Stimulated activated CD4-positive, alpha-beta T cell treated with anti-CD3 and anti-CD28 coated beads, Interleukin-1b, Interleukin-23, amount 100 ng/mL, for 48 hours (primary cell): ENCODE measurements at places on chromosomes 4 and X.

- no peak for DNase-seq
These were observed 29.6 kb downstream of the ATP11C start for GRCh38 chrX:139903210-139903609.

GRCh38 chr4:148704291-148704690 lies 262.1 kb upstream of the NR3C2 start:
- DNase-seq, result no peak

GRCh38 chrX:49157194-49157593 lies 5.4 kb upstream of the MAGIX start:
- no peak for DNase-seq

GRCh38 chr4:105148356-105148755 lies 1.7 kb downstream of the TET2 start:
- DNase-seq, result no peak

GRCh38 chrX:112840382-112841113 lies at the start of gene AMOT:
Gene AMOT, minus strand, starts transcription at chrX:112840831. Its CDS starts 17,705 bp downstream, at chrX:112823126.
- DNase-seq, result peak; percentile 20

GRCh38 chr4:172155838-172156345 lies 342.7 kb downstream of the GALNTL6 start:
- no peak for DNase-seq

DNA sequence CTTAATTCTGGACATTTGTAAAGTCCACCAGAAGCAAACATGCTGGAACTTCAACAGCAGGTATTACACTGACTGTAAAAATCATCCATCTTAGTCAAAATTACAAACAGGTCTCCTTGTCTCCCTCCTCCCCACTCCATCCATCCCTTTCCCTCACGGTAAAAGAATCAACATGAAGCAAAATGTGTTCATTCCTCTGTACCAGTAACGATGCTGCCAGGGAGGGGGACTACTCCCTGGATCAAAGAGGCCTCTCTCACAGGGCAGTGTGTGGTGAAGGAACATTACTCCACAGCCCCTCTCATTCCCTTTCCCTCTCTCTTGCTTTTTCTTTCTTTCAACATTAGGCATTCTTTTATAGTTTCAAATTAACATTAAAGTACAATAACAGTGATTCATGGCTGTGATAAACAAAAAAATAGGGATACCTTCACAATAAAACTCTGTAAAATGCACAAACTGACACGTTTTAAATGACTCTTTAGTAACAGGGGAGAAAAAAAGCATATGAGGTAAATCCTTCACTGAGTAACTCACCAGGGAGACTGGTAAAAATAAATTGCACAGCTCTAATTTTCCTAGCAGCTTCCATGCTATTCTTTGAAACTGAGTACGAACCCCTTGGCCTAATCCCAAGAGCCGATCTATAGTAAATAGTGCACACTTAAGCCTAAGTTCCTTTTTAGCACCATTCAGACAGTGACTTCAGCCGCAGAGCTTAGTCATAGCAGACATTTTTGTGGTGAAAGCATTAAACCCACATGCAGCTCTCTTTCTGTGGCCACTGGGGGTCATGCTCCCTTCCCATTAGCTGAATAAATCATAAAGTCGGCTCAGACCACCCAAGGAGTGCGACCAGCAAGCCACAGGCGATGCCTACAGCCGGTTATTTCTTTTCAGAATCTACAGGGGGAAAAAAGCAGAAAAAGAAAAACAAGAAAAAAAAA lies 215.6 kb upstream of the GYPA start:
- peak; percentile 4 for DNase-seq
